ENCODE measurements at places on chromosomes 5 and 9.
A peak's percentile ranks its signal among the peaks of the same experiment; 100 is the strongest.

DNA sequence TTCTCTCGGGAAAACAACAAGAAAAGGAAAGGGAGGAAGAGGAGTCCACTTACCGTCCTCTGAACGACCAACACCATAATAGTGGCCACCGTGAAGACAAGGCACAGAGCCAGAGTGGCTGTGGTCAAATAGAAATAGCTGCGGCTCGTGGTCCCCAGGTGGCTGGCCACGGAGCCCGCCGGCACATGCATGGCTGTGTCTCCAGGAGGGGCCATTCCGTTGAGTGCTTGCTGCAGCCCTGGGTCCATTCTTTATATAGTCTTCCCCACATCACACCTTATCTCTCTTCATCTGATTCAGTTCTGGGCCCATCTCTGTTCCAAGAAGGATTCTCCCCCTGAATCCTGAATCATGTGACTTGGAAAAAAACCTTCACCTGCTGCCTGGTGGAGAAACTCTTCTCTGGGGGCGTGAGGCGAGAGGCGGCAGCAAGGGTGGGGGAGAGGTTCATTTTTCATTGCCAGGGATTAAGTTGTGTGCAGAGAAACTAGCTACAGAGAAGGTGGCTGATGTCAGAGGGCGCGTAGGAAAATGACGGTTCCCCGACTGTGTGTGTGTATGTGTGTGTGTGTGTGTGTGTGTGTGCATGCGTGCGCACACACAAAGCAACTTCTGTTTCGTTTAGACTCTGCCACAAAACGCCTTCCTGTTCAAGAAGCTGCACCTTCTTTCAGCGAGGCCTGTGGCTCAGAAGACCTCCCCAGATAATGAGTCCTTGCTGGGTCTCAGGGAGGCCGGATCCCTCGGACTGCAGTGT lies at the start of gene TNFSF8:
Gene TNFSF8 (minus strand): TSS at position 536 of the 757 bp plus-strand sequence. CDS start 288 bp downstream, at position 248.
- DNase-seq = peak; percentile 86

DNA sequence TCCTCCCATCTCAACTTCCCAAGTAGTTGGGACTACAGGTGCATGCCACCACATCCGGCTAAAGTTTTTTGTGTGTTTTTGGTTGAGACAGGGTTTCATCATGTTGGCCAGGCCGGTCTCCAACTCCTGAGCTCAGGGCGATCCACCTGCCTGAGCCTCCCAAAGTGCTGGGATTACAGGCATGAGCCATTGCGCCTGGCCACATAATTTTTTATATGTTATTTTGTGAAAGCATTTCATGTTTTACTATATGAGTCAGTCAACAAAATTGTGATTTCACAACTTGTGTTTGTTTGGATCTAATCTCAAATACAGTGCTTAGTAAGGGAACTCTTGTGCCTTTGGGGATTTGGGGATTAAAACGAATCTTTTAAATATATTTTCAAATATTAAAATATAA lies 20.0 kb upstream of the FAM120AOS start:
- DNase-seq = no peak

- no peak for DNase-seq
Observed at GRCh38 chr5:143215690-143216089, 187.8 kb downstream of the NR3C1 start.

DNA sequence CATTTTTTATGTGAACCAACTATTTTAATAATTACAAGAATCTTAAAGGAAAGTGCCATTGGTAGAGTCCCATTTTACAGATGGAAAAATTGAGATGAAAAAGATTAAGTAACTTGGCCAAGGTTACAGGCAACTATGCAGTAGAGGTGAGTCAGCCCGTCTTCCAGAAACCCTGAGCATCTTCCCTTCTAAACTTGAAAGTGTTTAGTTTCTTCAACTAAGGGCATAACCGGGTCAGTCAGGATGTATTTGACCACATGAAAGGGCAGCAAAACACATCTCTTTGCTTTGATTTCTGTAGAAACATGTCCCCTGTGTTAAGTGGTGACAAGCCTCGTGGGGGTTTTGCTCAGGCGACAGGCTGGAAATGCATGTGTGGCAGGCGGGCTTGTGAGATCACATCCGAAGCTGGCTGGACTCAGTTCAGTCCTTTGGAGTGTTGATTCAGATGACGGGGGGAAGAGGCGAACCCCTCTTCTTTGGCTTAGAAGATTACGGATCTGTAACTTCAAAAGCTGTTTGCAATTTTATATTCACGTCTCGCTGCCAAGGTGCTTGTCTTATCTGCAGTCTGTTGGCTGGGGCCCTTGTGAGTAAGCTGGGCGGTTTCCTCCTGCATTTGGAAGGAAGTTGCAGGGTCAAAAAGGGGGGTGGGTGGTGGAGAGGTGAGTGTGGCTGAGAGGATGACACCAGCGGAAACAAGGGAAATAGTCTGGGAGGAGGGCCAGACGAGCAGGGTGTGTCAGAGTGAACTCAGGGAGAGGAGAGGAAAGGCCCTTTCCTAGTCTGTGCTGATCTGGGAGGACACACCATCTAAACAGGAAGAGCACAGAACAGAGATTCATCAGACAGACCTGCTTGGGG lies 78.9 kb upstream of the RPS23 start:
- DNase-seq = peak; percentile 71

DNA sequence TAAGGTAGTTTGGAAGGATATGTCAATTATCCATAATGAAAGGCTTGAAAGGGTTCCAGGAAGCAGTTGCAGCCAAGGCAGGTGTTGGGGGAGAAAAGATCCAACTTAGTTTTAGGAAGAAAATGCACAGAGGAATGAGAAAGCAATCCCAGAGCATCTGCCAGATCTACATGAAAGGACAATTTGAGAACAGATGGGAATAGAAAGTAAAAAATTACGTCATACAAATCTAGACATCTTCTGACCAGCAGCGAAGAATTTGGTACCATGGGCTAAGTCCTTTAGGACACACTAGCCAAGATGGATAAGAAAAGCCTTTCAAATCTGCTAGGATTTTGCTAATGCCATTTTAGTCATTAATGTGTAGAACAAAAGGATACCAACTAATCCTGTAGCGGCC lies 244.1 kb upstream of the PRR16 start:
- no peak for DNase-seq

- DNase-seq = no peak
Observed at GRCh38 chr5:175654807-175655206, 3.1 kb upstream of the HRH2 start.

- no peak for DNase-seq
Observed at GRCh38 chr5:102747386-102748166, 7.5 kb upstream of the PAM start.

DNA sequence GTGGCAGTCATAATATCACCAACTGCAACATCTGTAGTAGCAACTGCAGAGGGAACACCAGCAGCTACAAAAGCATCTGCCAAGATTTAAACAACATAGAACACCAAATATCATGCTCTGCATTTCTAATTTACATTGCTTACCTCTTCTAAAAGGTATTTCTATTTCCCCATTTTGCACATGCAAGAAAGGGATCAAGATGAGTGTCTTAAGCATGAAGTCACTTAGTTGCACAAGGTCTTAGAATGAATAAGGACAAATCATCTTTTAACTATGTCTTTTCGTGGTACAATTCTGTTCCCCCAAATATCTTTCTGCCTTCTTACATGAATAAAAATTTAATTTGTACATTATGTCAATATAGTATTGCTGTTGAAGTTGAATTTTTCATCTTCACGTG lies 1746.4 kb downstream of the EFNA5 start:
- no peak for DNase-seq

DNA sequence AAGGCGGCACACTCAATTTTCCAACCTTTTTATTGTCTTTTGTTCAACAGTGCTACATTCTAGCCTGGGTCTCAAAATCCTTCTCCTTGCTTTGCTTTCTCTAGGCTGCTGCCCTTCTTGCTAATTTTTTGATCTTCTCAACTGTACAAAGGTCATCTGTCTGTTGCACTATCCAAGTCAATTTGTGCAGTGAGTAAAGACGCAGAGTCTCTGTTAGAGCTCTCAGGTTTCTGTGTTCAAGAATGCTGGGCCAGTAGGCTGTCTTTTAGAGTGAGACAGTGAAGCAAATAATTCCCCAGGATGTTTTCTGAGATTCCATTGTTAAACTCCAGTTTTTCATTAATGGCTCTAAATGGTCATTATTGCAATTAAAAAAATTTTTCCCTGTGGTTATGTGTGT lies 255.7 kb upstream of the ACTBL2 start:
- DNase-seq = no peak

- DNase-seq = no peak
Observed at GRCh38 chr5:1779782-1780613, 19.6 kb downstream of the MRPL36 start.

- no peak for DNase-seq
Observed at GRCh38 chr5:139524940-139525585, 36.1 kb upstream of the UBE2D2 start.

DNA sequence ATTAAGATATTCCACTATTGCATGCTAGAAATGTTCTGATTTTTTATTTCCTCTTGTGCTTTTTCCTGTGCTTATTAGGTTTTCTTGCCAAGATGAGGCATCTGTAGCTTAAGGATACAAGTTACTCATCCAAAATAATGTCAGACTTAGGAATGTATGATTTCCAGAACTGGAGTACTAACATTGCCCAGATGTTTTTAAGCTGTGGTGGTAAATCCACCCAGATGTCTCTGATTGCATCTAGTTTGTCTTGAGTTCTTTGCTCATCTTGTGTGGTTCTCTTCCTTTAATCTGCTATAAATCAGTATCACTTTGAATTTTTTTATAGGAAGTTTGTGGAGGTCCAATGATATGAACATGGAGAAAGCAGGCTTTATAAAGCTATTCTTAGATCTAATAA lies 337.5 kb upstream of the ZNF608 start:
- no peak for DNase-seq

GRCh38 chr5:136740228-136740627 lies 374.9 kb upstream of the TRPC7 start:
- no peak for DNase-seq
